ENCODE measurements at places on chromosomes 1 and 21.
A peak's percentile ranks its signal among the peaks of the same experiment; 100 is the strongest.

DNA sequence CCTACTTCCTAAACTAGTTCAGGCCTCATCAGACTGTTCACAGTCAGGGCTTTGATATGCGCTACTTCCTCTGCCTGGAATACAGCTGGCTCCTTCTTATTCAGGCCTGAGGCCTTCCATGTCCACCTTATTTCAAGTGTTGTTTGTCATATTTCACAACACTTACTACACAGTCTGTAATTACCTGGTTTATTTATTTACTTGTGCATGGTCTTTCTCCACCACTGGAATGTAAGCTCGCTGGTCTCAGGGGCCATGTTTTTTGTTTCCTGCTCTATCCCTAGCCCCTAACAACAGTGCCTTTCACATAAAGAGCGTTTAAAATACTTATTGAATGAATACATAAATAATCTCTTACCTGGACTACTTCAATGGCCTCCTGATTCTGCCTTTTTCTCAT lies 4.6 kb upstream of the SRSF4 start:
- DNase-seq, result no peak

DNA sequence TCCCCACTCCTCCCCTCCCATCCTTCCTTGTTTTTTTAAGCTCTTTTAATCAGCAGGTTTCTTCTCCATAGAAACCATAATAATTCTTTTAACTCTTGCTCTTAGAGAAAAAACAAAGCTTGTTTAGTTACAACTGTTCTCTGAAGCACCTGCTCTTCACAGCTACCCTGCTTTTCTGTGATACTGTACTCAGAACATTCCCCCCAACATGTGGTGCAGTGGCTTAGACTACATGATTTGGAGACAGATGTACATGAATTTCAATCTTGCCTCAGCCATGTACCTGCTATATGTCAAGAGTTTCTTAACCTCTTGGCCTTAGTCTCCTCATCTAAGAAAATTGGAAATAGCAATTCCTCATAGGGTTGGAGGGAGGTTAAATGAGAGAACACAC lies 33.5 kb downstream of the LAMC2 start:
- no peak for DNase-seq

DNA sequence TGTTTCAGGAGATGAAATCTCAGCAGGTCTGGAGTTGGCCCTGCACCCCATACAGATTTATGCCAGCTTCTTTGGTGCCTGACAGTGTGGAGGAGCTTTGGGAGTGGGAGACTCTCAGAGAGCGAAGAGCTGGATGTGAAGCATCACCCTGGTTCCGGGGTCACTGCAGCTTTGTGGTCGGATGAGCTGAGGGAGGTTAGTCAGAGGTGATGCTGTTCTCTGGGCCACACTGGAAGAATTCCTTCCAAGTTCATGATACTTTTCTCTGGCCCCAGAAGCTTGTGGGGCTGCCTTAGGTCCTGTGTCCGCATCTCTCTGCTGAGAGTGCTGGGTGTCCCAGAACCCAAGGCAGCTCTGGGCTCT lies 467.8 kb downstream of the CAMTA1 start:
- no peak for DNase-seq

- no peak for DNase-seq
Measured at GRCh38 chr1:23477359-23478144, 6.4 kb downstream of the ASAP3 start.

DNA sequence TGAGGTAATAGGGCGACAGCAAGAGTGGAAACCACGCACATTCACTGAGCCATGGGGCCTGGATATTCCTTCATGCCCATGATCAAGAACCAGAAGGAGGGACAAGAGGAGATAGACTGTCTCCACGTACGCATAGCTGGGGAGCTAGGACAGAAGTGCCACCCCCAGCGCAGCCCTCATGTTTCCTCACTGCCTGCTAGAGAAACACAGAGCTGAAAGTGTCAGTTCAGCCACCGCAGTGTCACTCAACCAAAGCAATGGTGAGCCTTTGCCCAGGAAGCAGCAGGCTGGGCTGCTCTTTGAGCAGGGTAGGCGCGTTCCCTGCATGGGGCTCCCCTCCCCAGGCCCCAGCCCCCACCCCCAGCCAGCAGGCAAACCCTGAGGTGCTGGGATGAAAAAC lies 68.5 kb downstream of the STUM start:
- no peak for DNase-seq

DNA sequence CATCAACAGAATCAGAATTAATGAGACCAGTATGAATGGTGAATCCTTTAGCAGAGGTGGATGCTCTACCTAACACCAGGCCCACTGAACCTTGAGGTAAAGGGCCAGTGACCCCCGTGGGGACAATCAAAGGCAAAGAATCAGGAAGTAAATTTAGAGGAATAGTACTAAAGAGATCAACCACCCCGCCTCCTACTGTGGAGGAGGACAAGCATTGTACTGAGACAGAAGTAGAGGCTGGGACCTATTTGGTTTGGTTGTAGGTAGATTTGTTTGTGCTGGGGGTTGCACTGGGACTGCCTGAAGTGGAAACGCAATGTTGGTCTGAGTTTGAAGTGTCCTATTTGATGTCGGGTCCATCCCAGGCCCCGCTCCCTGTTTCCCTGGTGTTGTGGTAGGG lies 9.5 kb downstream of the CD48 start:
- DNase-seq, result no peak

GRCh38 chr1:183404476-183404875 lies 13.7 kb downstream of the NMNAT2 start:
- DNase-seq, result no peak

GRCh38 chr1:167518331-167518700 lies at the start of gene CD247:
Gene CD247 (minus strand): TSS chr1:167518529. CDS start chr1:167518465, 64 bp downstream.
- peak; percentile 86 for DNase-seq

GRCh38 chr21:38773099-38774061 lies 32.3 kb upstream of the ETS2 start:
- no peak for DNase-seq

GRCh38 chr1:25743164-25744139 lies 56.5 kb upstream of the SELENON start:
- no peak for DNase-seq

DNA sequence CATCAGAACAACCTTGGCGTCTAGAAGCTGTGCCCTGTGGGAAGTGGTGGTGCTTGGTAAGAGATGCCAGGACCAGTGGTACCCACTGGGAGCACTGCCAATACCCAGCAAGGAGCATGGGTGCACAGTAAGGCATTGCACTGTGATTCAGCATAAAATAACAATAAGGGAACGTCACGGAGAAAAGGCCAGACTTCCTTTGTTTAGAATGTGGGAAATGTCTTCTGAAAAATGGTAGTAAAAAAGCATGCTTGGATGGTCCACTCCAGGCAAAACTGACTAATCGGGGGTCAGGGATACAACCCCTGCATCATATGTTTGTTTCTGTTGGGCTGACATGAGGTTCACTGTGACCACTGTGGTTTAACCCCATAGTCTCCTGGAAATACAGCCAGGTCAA lies 14.7 kb downstream of the METTL18 start:
- DNase-seq, result no peak

- no peak for DNase-seq
Measured at GRCh38 chr1:221751226-221751887, 9.5 kb upstream of the DUSP10 start.

- DNase-seq, result no peak
Measured at GRCh38 chr1:33176362-33176850, 5.4 kb downstream of the TRIM62 start.

DNA sequence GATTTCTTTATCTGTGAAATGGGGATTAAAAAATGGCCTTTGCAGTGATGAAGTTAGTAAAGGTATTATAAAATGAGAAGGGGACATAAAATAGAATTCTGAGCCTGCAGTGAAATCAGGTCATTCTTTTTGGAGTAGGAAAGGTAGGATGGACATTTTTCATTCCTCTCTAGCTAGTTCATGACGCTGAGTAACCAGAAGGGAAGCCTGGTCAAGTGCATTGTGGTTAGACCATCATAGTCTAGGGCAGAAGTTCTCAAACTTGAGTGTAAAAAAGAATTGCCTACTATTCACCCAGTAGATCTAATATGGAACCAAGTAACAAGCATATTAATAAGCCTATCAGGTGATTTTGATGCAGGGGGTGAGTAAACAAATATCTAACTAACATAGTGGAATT lies 50.8 kb downstream of the TGFB2 start:
- no peak for DNase-seq

GRCh38 chr1:76939050-76939816 lies 72.0 kb downstream of the ST6GALNAC5 start:
- no peak for DNase-seq

GRCh38 chr1:46820560-46821060 lies 21.8 kb downstream of the CYP4B1 start:
- no peak for DNase-seq

GRCh38 chr1:6423321-6423999 lies 1.1 kb upstream of the ESPN start:
- peak; percentile 73 for DNase-seq

- DNase-seq, result no peak
Measured at GRCh38 chr1:38088366-38088765, 41.8 kb upstream of the POU3F1 start.

DNA sequence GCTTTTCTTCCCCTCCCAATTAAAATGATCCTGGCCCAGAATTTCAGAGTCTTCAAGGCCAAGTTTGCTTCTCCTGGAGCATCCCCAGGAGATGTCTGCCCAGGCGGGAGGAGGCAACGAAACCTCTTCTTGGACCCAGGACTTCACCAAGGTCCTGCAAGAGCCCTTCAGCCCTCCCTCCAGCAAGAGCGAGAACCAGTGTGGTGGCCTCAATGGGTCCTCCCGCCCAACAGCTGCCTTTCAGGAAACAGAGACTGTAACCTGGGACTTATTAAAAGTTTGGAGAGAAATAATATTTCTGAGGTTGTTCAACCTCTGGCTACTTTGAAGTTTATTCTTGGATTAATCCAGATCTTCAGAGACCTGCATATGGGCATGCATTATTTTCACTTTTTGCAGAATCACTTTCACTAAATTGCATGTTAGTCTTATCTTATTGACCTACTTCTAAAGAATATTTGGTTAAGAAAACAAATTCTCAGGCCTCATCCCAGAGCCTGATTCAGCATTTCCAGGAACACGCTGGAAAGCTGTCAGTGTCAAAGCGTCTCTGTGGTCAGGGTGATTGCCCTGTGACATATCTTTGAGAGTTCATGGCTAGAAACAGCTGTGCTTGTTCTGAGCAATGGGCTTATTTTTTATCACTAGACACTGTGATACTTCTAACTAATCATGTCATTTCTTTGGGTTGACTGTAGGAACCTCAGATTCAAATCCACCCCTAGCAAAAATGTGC lies 66.0 kb upstream of the CLDN14 start:
- no peak for DNase-seq

- no peak for DNase-seq
Measured at GRCh38 chr1:25565626-25566025, 22.2 kb downstream of the LDLRAP1 start.

GRCh38 chr1:50416150-50416527 lies 7.1 kb downstream of the DMRTA2 start:
- no peak for DNase-seq

GRCh38 chr1:207813946-207814345 lies 62.1 kb downstream of the CD46 start:
- no peak for DNase-seq

GRCh38 chr1:209527372-209527771 lies 56.1 kb upstream of the CAMK1G start:
- DNase-seq, result no peak

- DNase-seq, result no peak
Measured at GRCh38 chr1:107954126-107954525, 10.9 kb downstream of the VAV3 start.

- no peak for DNase-seq
Measured at GRCh38 chr1:9374748-9375341, 82.2 kb downstream of the SPSB1 start.

GRCh38 chr1:11044849-11045427 lies 2.1 kb downstream of the MASP2 start:
- DNase-seq, result no peak

DNA sequence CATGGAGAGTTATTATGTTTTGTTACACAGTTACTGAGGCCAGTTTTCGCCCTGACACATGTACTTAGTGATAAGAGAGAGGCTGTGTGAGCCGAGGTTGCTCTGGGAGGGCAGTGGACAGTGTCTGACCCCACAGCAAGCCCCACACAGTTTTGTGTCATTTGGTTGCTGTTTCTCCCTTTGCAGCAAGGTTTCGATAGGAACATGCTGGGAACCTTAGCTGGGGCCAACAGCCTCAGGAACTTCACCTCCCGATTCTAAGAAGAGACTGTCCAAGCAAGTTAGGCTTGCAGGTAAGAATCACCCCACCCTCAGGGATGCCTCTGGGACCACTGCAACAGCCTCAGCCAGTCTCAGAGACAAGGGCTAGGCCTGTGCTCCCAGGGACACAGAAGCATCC lies 45.3 kb downstream of the PKP1 start:
- no peak for DNase-seq

DNA sequence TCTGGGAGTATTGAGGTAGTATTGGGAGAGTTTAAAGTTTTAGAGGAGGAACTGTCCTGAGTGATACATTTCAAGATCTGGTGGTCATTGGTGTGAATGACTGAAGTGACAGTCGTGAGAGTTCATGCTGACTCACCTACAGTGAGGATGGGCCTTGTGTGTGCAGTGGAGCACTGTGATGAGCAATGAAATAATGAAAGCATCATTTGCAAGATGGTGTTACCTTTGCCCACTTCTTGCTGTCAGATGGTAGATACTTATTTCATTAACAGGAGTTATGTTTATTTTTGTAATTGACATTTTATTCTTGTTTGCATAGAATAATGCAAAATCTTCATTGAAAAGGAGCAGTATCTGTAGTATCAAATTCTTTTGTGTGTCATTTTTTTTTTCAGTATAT lies 29.0 kb downstream of the POU2F1 start:
- no peak for DNase-seq

- DNase-seq, result no peak
Measured at GRCh38 chr1:68542586-68542985, 45.7 kb upstream of the DEPDC1 start.

Data from CD4-positive, alpha-beta T cell treated with Interleukin-21 for 1 hour (primary cell).